ENCODE measurements at places on chromosomes 4 and X. TPM values are rescaled to one million over a fixed set of nuclear protein-coding genes. Genes with fewer than 3 reads are reported as not detected.

The LRP2BP gene
- 9.0 TPM for total RNA-seq

The DLG3 gene
- 68.0 TPM for total RNA-seq

The BANK1 gene
- total RNA-seq = 0.23 TPM

The FAM184B gene
- total RNA-seq = 9.0 TPM

The MYOZ2 gene
- total RNA-seq = 1.8 TPM

The DKK2 gene
- total RNA-seq = 5.8 TPM

The CCKAR gene
- total RNA-seq = 4.6 TPM

The RTL3 gene
- total RNA-seq = not detected

The PASD1 gene
- not detected for total RNA-seq

The MAGEA9B gene
- total RNA-seq = not detected

The ADH1B gene
- 0.23 TPM for total RNA-seq

The FGFR3 gene
- total RNA-seq = 38.8 TPM

The THOC2 gene
- total RNA-seq = 75.2 TPM

The UGT8 gene
- 15.0 TPM for total RNA-seq

The PPP4R3C gene
- total RNA-seq = not detected

The CENPVL1 gene
- total RNA-seq = 6.7 TPM

The SATL1 gene
- 2.5 TPM for total RNA-seq

The HSFX1 gene
- total RNA-seq = 2.3 TPM

The GRIPAP1 gene
- total RNA-seq = 38.8 TPM

The NMU gene
- total RNA-seq = 4.2 TPM

The CD38 gene
- 8.1 TPM for total RNA-seq

The CLNK gene
- total RNA-seq = not detected

The ASMT gene
- not detected for total RNA-seq

The GAGE1 gene
- total RNA-seq = not detected

The GSPT2 gene
- 27.9 TPM for total RNA-seq

The LRIT3 gene
- total RNA-seq = 0.23 TPM

The PLP1 gene
- total RNA-seq = 43.8 TPM

The RAB41 gene
- not detected for total RNA-seq

The EMCN gene
- total RNA-seq = 3.7 TPM

The PNCK gene
- total RNA-seq = 52.6 TPM

The GCNA gene
- total RNA-seq = 2.8 TPM

The MSANTD1 gene
- total RNA-seq = 15.7 TPM

The BMX gene
- 0.23 TPM for total RNA-seq

The CT45A5 gene
- total RNA-seq = 0.46 TPM

The MAGEA12 gene
- not detected for total RNA-seq

The SPATA4 gene
- total RNA-seq = 2.3 TPM

The HELT gene
- total RNA-seq = 1.6 TPM

The GPRIN3 gene
- total RNA-seq = 42.9 TPM

The ZBTB49 gene
- 10.1 TPM for total RNA-seq

The GAR1 gene
- total RNA-seq = 6.2 TPM

The H2BW2 gene
- total RNA-seq = not detected

Data from diencephalon (tissue), 1 donor.